Esophagus muscularis mucosa (tissue), 4 donors: ENCODE measurements at places on chromosomes 6 and 20. TPM values are rescaled to one million over a fixed set of nuclear protein-coding genes. Genes with fewer than 3 reads are reported as not detected.

DNA sequence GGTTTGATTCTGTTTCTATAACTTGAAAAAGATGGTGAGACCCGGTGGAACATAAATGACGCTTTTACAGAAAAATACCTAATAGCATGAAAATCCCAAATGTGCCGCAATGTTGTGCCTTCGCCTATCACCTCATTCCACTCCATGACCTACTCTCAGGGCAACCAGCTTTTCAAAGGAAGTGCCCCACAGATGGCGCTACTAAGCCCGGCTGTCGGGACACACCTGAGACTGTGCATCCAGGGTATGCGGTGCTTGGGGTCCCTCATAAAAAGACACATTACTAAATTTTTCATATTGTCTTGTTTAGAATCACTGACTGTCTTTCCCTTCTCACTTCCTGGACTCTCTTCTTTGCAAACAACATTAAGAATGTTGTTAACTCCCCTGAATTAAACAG lies 145.5 kb upstream of the RPS6KA2 start:
- DNase-seq = no peak

GRCh38 chr20:45419188-45420091 lies 3.5 kb downstream of the PIGT start:
- DNase-seq = no peak

DNA sequence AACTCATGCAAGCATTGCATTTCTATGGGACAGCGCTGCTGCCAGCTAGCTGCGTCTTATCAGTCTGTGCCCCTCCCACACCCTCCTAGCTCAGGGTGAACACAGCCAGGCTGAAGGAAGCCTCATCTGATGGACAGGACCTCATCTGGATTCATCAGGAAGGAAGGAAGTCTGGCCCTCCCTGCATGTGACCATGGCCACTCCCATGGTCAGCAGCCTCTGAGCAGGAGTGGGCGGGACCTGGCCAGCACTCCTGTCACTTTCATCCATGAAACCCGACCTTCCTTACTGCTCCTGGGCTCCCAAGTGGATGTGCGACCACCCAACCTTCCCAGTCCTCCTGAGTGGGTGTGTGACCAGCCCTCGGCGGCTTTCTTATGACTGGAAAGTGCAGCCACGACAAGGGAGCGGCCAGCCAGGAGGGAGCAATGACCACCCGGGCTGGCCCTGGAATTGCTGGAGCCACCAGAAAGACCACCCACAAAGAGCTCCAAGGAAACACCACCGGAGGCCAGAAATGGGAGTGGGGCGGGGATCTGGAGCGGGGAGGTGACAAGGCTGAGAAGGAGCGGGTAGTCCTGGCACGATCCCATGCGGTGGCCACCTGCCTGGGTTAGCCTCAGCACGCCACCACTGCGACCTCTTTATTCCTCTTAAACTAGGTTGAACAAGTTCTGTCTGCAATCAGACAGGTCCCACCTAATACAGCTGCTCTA lies 241.2 kb downstream of the TTLL2 start:
- peak; percentile 88 for DNase-seq

DNA sequence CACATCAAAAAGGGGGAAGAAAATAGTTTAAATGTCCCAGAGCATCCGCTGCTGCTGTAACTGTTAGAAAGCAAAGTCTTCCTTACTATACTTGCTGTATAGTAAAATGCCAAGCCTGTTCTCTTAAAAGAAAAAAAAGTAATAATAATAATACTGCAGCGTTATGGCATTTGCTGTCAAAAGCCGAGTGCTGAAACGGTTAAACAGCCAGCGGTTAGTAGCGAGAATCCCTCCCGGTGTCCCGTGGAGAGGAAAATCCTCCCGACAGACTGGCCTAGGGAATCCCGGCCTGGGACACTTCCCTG lies 19.5 kb upstream of the NFATC2 start:
- no peak for DNase-seq

DNA sequence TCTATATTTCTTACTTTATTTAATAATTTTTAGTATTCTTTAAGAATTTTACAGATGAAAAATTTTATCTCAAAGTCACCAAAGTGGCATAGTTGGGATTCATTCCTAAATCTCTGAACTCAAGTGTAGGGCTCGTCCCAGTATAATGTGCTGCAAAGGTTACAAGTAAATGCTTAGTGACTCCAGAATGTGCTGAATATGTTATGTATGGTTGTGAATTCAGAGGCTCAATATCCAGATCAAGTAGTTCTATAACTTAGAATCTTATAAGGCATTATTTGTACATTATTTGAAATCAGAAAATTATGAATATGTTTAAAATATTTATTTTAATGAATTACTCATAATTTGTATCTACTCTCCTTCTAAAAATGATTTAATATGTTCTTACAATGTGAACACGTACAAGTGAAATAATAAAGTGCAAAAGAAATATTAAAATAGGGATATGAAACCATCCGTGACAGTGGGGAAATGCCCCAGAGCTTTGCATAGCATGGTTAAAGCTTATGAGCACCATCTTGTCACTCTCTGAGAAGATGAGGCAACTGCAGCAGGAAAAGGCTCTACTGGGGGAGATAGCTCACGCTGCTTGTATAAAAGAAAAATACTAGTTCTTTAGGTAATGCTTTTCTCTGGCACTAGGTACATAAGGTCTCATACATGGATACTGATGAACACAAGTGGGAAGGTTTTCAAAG lies 259.0 kb downstream of the FOXC1 start:
- DNase-seq = no peak

GRCh38 chr20:3084283-3084985 lies at the start of gene AVP:
Gene AVP, minus strand, starts transcription at chr20:3084724. Its CDS starts 50 bp downstream, at chr20:3084674.
- no peak for DNase-seq

- DNase-seq = no peak
Observed at GRCh38 chr20:40942006-40942405, 86.6 kb upstream of the TOP1 start.

GRCh38 chr6:68053805-68054373 lies 581.2 kb upstream of the ADGRB3 start:
- DNase-seq = no peak

GRCh38 chr20:58583586-58583985 lies 67.5 kb upstream of the STX16 start:
- no peak for DNase-seq

DNA sequence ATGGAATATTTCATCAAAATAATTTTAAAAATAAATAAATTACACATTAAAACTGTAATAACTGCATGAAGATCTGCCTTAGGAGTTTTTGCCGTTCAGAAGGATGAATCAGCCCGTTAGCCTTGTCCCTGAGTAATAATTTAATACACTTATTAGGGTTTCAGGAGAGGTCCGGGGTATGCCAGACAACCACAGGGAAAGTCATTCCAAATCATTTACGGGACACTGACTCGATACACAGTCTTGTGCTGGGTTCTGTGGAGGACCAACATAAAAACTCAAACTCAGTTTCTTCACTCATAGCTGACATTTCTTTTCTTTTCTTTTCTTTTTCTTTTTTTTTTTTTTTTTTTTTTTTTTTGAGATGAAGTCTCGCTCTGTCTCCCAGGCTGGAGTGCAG lies 735 bp upstream of the LY6G6F start:
- DNase-seq = no peak

GRCh38 chr6:166565084-166565967 lies 21.2 kb downstream of the RAMACL start:
- no peak for DNase-seq

GRCh38 chr6:16061818-16062217 lies 67.1 kb upstream of the MYLIP start:
- DNase-seq = no peak

DNA sequence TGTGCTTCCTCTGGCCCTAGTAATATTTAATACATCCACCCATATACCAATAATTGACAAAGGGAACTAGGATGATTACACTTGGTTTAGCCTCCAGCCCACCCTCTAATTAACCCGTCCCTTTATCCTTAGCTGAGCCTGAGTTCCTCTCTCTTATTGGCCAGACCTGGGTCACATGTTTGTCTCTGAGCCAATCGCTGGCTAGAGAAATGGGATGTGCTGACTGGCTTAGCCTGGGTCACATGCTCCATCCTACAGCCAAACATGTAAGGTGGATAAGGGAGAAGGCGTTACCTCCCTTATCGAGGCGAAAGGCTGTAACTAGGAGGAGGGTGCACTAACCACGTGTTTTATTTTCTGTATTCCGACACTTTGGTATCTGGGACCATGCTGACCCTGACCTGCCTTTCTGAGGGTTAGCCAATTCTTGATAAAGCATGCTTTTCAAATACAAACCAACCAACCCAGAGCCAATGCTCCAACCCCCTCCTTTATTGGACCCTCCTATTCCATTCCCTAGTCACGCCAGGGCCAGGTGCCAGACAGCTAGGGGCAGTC lies 262.7 kb downstream of the PREX1 start:
- DNase-seq = no peak

- no peak for DNase-seq
Observed at GRCh38 chr6:72677740-72678139, 55.9 kb downstream of the KCNQ5 start.

DNA sequence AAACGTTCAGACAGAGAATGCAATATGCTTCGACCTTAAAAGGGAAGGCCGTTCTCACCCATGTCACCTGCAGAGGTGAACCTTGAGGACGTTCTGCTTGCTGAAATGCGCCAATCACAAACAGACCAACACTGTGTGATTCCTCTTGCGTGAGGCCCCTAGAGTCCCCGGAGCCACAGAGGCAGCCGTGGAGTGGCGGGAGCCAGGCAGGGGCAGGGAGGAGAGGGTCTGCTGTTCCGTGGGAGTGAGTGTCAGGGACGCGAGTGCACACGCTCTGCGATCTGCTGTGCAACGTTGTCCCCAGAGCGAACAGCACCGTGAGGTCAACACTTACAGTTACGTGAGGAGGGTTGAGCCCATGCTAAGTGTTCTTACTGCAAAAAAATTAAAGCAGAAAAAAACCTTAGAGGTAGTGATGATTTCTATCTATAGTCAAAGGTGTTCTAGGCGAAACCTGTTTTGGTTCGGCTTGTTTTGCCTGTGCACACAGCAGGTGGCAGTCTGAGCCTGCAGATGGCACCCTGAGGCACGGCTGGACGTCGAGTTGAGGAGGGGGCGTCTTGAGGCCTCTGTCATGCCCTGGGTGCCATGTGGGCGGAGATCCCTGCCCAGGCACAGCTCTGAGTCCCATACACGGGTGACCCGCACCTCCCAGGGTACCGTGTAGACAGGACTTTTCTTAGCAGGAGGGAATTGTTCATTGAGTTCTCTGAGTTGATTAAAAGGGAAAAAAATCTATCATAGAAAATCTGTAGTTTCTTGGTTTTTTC lies 71.7 kb upstream of the FRMD1 start:
- peak; percentile 82 for DNase-seq

DNA sequence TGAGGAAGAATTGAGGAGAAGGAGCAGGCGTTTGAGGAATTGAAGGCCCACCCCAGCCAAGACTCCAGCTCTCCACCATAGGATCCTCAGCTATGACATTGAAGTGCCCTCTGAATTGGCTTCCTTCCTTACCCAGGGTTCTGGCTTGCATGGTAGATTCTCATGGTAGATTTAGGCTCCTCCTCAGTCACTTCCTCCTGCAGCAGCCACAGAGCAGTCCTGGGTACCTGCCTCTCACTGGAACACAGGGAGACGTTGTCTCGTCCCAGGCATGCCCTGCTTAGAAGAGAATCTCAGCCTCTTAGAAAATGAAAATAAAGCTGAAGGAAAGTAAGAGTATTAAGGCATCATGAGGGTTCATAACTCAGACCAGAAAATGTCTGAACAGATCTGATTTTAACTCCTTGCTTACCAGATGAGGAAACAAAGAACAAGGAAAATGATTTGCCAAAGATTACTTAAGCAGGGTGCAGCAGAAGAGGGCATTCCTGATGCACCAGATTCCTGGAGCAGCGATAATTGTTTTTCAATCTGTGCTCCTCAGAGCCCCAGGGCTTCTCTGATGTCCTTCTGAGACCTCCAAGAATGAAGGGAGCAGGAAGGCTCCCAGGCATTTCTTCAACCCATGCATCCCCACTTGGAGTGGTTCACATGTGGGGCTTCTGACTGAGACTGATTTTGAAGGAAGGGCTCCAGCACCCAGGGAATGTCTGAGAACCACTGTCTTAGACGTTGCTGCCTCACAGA lies 219.8 kb downstream of the HIVEP2 start:
- DNase-seq = no peak

DNA sequence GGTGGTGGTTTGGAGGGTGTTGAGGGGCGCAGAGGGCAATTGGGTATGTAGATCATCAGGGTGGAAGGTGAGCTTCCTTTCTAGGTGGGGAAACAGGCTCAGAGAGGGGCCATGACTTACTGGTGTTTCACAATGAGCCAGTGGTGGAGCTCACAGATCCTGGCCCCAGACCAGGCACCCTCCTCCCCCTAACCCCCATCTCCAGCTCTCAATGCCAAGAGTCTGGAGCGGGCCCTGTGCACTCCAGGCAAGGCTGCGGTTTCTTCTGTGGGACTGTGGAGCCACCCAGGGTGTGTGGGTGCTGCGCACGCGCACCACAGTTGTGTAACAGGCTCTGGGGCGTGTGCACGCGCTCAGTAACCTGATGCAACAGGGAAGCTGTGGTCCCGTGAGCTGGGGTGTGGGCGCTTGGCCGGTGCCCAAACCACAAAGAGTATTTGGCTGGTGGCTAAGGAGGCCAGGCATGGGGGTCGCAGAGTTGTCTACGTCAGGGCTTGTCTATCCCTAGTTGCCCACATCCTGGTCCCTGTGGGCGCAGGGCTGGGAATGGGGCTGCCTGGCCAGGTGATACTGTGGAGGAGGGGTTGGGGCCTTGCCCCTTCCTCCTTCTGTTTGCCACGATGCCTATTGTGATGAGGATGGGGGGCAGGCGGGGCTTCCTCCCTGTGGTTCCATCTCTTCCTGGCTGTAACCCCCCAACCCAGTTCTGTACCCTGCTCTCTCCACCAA lies 37.5 kb upstream of the MRPS18A start:
- DNase-seq = peak; percentile 93

- DNase-seq = no peak
Observed at GRCh38 chr20:38130687-38131587, 34.1 kb downstream of the TGM2 start.

DNA sequence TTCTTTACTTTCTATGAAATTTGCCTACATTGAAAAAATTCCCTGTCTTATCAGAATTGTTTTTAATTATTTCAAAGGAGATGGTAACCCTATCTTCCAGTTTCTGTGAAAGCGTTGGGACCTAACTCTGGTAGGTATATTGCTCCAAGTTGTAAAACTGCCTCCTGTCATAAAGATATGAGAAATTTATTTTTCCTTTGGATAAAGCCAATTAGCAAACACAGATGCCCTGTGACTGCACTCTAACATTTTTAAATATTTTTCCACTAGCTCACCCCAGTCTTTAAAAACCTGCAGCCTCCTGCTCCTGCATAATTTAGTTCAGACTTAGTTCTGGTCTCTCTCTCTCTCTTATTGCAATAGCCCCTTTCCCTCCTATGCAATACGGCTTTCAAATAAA lies 39.0 kb upstream of the CRISP1 start:
- DNase-seq = no peak

Gene FOXS1
- total RNA-seq = 0.50 TPM

Gene TREM2
- 1.6 TPM for total RNA-seq

Gene MOCS1
- 37.3 TPM for total RNA-seq

Gene CDSN
- total RNA-seq = not detected

Gene ARHGAP18
- total RNA-seq = 7.9 TPM

Gene PROKR2
- total RNA-seq = not detected

Gene SRSF12
- not detected for total RNA-seq

Gene MUC22
- total RNA-seq = not detected

Gene CST1
- total RNA-seq = not detected
